ENCODE measurements at places on chromosomes 6 and 20.

GRCh38 chr20:49384437-49385434, 97.7 kb downstream of the KCNB1 start:
- peak; percentile 75 for ATAC-seq

- no peak for ATAC-seq
These were observed 97.8 kb upstream of the PRDM1 start for GRCh38 chr6:105988321-105988720.

DNA sequence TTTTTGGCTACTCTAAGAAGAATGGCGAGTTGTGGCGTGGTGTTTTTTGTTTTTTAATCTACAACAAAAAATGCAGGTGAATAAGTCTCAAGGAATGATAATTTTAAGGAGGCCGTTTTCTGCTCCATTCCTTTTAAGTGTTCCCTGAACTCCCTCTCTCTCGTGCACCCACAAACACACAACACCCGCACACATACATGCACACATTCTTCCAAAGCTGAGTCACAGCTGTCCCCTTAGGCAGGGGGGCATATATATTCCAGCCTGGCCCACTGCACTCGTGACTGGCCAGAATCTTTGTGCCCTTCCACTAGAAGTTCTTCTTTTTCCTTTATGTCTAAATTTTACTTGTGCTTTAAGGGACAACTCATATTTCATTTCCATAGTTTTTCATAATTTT, 405.7 kb downstream of the LMBRD1 start:
- ATAC-seq, result no peak

DNA sequence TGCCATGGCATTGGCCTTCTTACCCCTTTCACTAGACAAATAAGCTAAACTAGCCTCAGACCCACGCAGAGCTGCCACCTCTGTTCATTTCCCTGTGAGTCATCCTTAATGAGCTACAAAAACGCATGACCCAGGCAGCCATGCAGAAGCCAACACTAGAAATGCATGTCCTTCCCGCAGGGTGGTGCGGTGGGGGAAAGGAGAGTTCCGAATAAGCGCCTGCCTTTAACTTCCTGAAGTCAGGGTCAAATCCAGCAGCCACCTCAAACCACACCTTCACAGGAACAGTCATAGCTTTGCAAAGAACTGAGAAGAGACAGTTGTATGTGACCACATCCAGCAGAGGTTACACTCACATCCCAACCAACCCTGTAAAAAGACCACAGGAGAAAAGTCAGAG, 40.4 kb downstream of the IRF4 start:
- ATAC-seq, result no peak

DNA sequence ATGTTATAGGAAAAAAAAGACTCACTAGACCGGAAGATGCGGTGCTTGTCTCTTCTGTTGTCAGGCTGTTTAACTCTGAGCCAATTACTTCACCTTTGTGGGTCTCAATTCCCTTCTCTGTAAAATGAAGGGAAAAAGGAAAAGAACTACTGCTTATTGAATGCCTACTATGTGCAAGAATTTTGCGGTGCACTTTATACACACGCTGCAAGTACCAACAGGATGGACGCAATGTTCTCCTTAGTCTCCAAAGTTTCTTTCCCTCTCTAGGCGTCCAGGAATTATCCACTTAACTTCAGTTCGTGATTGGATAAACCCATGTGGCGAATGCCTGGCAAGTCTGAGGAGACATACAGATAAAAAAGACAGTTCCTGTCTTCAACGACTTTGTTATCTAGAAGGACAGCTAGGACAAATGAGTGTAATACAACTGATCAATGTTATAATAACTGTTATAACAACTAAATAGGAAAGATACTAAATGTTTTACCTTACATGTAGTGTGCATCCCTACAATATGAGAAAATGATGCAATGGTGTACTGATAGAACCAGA, 69.0 kb upstream of the JARID2 start:
- ATAC-seq, result no peak

- ATAC-seq, result no peak
These were observed 97.4 kb downstream of the PDSS2 start for GRCh38 chr6:107361753-107362604.

- ATAC-seq, result no peak
These were observed 888.4 kb upstream of the GJE1 start for GRCh38 chr6:141244366-141244765.

GRCh38 chr6:37904590-37904989, 85.1 kb downstream of the ZFAND3 start:
- no peak for ATAC-seq

DNA sequence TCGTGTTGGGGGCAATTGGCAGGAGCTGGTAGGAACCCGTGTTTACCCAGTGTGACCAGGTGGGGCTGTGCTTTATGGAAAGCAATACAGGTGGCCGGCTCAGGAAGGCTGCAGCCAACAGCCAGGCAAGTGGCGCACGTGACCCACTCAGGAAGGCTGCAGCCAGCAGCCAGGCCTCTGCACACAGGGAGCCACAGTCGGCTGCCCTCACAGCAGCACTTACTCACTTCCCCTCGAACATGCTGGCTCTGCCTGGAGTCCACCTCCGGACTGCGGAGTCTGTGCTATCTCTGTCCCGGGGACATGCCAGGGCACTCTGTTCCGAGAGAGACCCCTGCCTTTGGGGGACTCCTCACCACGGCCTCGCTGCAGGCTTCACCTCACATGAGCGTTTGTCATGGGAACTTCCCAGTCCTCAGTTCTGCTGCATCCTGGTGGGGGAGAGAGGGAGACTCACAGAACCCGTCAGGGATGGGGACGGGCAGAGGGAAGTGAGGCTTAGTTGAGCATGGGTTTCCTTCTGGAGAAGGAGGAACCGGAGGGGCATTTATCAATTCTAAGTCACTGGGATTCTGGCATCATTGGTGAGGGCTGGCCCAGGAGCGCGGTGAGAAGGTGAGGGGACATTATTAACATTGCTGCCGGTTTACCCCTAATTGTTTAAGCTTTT, 76.8 kb downstream of the TTLL2 start:
- no peak for ATAC-seq

DNA sequence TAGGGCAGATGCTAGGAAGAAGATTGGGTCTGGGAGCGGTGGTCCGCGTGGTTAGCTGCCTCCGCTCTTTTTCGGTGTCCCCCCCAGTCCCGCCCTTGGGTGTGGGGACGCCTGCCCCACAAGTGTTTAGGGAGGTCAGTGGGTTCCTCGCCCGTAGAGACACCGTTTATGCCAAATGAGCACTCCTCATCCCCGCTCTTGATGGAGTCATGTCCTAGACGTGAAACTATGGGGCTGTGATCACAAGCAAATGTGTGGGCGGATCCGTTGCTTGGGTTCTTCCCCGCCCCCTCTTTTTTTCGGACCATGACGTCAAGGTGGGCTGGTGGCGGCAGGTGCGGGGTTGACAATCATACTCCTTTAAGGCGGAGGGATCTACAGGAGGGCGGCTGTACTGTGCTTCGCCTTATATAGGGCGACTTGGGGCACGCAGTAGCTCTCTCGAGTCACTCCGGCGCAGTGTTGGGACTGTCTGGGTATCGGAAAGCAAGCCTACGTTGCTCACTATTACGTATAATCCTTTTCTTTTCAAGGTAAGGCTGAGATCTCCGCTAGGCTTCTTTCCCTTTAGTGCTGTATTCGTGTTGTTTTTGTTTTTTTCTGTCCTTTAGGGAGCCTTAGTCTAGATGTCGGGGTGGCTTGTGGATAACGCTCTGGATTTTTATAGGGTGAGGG, at the start of gene HSP90AB1:
TSS of gene HSP90AB1 (plus strand) at position 439 of the 675 bp plus-strand sequence. CDS start 1,529 bp downstream, outside the sequence.
- ATAC-seq, result peak; percentile 77

- ATAC-seq, result peak; percentile 87
These were observed 317.1 kb downstream of the ESR1 start for GRCh38 chr6:152124429-152125074.

DNA sequence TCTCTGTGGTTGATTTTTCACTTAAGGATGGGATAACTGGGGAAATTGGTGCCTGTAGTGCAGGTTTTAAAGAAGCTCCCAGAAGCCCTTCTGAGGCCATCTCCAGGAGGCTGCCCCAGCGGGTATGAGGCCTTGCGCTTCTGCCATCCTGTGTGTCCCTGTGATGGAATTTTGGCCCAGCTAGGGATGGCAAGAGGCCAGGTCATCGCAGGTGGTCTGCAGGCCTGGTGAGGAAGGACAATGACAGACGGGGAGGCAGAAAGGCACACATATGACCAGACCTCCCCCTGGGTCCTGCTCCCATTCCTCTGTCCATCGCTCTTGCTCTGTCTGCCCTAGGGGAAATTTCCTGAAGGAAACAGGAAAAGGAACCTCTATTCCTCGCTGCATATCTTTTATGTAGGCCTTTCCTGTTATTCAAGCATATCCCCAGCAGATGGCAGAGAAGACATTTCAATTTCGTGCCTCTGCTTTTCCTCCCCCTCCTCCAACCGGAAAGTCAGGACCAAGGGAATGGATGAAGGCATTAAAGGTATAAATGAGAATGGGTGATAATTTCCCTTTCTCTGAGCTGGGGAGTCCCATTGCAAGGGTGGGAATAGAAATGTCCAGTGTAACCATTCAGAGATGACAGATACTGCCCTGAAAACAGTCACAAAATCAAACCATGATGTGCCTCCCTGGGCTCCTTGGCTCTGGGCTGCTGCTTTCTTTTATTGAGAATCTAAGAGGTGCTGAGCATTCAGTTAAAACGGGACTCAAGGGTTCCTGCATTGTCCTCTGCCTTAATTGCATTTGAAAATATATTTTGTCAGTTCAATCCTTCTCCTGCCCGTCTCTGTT, 17.6 kb upstream of the HLA-F start:
- ATAC-seq, result peak; percentile 77

- no peak for ATAC-seq
These were observed 92.3 kb upstream of the ELOVL5 start for GRCh38 chr6:53441035-53441493.

DNA sequence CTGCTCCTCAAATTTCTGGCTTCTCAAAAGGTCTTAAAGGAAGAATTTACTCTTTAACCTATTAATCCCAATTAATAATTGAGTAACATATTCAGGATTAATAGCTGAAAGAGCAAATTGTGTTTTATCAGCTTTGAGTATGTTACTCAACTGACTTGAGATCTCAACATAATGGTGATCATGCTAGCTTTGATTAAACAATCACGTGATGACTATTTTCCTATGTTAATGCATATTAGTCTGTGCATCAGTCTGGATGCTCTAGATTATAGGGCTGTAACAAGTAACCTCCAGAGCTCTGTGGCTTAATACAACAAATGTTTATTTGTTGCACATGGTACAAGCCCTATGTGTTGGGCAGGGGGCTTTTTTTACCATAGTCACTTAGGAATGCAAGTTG, 313.4 kb upstream of the BTBD3 start:
- ATAC-seq, result no peak

DNA sequence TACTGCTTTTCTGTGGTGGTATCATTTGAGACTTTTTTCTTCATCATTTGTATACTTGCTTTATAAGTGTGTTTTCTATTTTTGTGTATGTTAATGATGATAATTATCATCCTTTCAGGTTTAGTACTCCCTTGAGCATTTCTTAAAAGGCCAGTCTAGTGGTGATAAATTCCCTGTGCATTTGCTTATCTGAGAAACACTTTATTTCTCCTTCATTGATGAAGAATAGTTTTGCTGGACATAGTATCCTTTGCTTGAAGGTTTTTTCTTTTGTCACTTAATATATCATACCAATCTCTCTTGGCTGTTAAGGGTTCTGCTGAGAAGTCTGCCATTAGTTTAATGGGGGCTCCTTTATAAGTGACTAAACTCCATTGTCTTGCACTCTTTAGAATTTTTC, 123.2 kb upstream of the IRAK1BP1 start:
- ATAC-seq, result no peak

DNA sequence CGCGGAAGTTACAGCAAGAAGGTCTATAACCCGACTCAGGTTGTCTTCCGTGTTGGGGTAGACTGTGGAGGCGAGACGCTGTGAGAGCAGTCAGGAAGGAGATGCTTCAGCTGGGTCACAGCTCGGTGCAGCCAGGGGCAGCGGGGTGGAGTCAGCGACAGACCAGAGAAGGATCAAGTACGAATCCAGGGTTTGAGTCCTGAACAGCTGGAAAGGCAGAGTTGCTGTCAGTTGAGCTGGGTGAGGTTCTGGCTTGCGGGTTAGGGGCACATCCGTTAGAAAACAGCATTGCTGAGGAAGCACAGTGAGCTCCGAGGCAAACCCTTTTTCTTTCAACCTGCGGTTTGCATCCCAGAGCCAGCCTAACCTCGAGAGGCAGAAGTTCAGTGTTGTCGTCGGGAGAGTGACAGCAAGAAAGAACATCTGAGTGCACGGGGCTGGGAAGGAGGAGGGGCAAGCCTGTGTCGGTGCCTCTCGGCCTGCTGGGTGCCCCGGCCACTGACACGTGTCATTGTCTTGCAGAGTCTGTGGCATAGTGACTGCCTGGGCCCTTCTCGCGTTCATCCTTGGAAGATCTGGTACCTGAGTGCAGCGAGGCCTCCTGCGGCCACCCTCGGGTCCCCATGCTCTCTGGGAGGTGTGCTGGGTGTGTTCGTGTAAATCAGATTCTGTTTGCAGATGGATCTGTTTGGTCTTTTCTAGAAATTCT, 20.0 kb downstream of the PNLDC1 start:
- no peak for ATAC-seq

DNA sequence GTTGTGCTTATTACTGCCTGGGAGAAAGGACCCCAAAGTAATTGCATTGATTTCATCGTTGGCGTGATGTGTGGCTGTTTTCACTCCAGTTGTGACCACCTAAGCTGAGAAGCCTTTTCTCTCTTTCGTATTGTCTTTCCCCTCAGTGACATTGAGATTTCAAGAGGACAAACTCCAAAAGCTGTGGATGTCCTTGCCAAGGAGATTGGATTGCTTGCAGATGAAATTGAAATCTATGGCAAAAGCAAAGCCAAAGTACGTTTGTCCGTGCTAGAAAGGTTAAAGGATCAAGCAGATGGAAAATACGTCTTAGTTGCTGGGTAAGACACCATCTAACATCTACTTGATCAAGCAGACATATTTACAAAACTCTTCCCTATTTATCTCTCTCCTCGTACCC, 60.5 kb downstream of the MTHFD1L start:
- ATAC-seq, result no peak

DNA sequence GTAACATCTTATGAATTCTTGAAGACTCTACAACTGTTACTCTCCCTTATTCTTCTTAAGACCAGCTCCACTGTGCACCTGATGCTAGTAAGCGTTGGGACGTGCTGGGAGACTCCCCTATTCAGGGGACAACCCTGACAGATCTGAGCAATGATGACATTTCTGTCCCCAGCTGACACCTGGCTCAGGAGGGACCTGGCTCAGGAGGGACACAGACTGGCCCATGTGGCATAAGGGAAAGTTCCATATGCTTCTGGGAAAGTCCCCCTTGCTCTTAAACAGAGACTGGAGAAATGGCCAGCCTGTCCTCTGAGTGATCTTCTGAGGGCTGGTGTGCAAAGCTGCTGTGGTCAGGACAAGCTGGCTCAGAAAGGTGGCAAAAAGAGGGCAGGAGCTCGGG, 10.0 kb upstream of the CD93 start:
- ATAC-seq, result no peak
